Progenitor cell of endocrine pancreas (in vitro differentiated cells): ENCODE measurements at places on chromosomes 2 and 18. TPM values are rescaled to one million over a fixed set of nuclear protein-coding genes. Genes with fewer than 3 reads are reported as not detected.
A peak's percentile ranks its signal among the peaks of the same experiment; 100 is the strongest.

DNA sequence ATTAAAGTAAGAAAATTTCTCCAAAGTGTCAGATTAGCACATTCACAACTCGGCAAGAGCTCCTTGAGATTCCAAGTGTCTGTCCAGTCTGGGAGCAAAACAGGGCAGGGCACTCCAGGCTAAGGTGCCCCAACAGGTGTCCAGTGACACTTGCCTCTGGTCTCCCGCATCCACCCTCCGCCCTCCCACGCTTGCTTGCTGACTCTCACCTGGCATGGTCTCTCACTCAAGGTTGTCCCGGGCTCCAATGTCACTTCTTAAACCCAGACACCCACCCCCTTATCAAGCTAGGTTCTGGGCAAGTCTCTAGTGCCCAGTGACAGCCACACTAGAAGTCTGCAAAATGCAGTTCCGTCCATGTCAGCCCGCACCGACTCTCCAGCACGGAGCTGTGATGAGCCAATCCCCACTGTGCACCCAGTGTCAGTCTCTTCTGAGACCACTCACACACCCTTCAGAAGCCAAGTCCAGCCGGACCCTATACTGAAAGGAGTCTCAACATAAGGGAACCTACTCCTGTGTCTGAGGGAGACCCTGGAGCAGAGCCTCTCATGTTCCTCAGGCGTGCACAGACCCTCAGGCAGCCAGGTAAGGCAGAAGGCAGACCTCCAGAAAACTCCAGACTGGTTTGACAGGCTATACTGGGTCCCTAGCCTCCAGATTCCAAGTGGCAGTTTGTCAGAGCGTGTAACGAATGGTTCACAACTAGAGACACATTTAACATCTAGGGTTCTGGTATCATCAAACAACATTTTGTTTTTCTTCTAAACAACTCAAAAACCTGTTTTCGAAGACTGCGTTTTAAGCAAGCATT, 45.6 kb downstream of the HDLBP start:
- H3K4me3 ChIP-seq, result peak overlapping the region; percentile 89
- no peak for DNase-seq
- no peaks in the 10 kb centered on the region for H3K27me3 ChIP-seq
- H3K27ac ChIP-seq, result no peak overlapping the region

DNA sequence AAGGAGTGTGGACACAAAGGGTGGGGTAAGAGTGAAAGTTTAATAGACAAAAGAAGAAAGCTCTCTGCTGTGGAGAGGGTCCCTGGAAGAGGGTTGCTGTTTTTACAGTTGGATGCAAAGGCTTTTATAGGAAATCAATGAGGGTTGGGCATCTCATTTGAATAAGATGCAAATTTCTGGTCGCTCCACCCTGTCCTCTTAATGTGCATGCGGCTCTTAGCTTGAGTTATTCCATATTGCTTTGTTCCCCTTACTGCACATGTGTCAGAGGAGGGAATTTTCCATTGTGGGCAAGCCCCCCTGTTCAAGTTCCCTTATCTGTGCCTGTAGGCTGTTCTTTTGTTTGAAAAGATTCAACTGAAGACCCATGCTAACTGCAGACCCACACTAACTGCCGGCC, 326.5 kb downstream of the BCL11A start:
- no peak for DNase-seq
- H3K4me1 ChIP-seq, result no peaks in the 10 kb centered on the region
- no peaks in the 10 kb centered on the region for H3K27me3 ChIP-seq
- H3K4me3 ChIP-seq, result no peak overlapping the region

DNA sequence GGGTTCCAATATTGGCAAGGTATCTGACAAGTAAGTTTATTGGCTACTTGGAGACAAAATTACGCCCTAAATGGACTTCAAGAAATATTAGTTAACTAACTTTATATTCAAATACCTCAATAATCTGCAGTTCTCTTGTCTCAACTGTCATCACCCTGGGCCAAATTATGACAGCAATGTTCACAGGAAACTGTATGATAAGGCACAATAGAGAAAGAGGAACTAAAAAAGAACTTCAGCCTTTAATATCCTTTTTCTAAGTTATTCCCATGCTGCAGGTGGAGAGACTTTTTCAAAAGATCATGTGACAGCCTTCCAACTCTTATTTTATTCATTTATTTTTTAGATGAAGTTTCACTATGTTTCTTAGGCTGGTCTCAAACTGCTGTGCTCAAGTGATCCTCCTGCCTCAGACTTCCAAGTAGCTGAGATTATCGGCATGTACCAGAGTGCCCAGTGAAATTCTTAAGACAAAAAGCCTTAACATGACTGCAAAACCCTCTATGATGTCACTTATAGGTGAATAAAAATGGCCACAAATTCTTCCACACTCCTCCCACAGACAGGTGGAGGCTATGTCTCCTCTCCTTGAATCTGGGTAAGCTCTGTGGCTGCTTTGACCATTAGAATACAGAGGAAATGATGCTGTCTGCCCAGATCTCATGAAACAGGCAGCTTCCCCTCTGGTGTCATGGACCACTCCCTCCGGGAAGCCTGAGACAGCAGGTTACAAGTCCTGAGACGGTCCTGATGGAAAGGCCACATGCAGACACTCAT, 211.0 kb downstream of the TGIF1 start:
- H3K27ac ChIP-seq, result no peak overlapping the region
- H3K4me3 ChIP-seq, result no peak overlapping the region
- no peaks in the 10 kb centered on the region for H3K27me3 ChIP-seq
- no peak for DNase-seq
- H3K36me3 ChIP-seq, result no peaks in the 10 kb centered on the region

DNA sequence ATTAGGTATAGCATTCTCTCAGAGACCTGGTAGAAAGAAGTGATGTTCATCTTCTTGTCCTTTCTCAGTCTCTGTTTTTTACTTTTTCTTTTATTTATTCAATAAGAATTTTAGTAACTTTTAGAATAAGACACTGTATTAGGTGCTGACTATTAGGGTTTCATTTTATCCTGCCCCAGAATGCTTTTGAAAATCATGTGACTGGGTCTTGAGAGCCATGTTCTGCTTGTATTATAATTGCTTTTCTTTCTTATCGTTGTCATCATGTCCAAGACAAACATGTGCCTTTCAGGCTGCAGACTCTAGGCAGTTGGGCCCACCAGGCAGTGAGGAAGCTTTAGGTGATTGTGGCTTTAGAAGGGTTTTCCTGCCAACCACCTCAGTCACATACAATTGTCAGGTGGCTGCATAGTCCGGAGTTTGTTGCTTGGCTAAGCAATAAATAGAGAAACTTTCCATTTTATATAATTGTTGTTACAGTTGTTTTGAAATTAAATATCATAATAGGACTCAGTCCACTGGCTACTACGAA, 15.1 kb downstream of the GRHL1 start:
- H3K4me1 ChIP-seq, result peaks cover 1% of the 10 kb centered on the region
- no peak for DNase-seq
- H3K27ac ChIP-seq, result no peak overlapping the region
- peaks cover 20% of the 10 kb centered on the region for H3K36me3 ChIP-seq
- H3K27me3 ChIP-seq, result no peaks in the 10 kb centered on the region
- no peak overlapping the region for H3K4me3 ChIP-seq

DNA sequence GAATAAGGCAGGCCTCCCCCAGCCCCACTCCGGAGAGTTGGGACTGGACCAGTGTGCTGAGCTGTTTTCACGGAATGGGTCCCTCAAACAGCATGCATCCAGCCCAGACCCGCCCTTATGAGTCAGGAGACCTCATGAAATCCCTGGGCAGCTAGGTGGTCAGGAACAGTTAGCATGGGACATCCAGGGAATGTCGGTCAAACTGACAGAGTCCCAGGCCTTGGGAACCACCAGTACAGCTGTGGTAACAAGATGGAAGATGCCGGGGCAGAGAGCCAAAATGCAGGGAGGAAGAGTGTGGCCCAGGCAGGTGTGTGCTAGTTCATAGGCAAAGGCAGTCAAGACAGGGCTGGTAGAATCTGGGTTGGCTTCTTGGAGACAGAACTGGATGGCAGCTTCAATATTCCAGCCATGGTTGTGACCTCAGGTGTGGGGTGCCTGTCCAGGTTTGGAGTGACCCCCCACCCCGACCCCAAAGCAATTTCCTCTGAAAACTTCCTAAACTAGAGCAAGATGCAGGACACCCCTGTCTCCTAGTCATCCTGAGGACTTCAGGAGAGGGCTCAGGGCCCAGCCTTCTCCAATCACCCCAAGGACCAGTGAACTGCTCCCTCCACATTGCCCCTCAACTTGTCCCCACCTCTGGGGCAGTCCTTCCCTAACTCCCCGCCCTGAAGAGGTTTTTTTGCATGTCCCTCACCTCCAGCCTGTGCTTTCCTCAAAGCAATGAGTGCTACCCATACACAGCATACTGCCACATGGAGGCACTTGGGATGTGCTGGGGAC, 46.5 kb downstream of the KCNIP3 start:
- H3K27me3 ChIP-seq, result peaks cover 80% of the 10 kb centered on the region
- DNase-seq, result no peak
- no peak overlapping the region for H3K4me3 ChIP-seq
- no peak overlapping the region for H3K27ac ChIP-seq

The RAB12 gene
- 15.4 and 18.6 TPM in 2 replicates for total RNA-seq

DNA sequence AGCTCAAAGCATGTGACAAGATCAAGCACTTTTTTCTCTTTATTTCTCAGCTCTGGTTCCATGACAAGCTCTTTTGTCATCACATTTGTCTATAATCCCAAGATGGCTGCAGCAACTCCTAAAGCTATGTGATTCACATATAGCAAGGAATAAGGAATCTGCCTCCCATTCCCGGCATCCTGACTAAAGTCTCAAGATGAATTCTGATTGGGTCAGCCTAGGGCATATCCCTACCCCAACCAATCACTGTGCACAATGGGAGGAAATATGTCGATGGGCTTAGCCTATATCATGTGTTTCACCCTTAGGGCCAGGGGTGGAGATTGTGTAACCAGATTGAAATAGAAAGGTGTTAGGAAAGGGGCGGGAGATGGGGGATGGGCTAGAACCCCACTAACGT, 23.1 kb upstream of the COLEC12 start:
- peaks cover 21% of the 10 kb centered on the region for H3K4me1 ChIP-seq
- no peaks in the 10 kb centered on the region for H3K27me3 ChIP-seq
- no peak overlapping the region for H3K4me3 ChIP-seq
- no peak overlapping the region for H3K27ac ChIP-seq
- DNase-seq, result no peak
- H3K36me3 ChIP-seq, result no peaks in the 10 kb centered on the region

DNA sequence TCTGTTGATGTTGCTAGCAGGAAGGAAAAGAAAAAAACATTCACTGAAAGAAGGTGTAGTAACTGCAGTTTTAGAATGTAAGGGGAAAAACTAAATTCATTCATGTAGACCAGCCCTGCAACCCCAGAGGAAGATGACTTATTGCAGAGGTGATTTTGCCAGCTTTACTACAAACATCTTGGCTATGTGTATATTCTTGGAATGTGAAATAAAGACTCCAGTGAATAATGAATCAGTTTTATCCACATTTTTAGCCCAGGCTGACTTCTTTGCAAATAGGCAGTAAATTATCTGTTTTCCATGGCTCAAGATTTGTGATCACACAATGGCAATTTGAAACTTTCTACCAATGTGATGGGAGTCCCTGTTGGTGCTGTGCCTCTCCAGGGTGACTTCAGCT, 206.1 kb upstream of the SETBP1 start:
- H3K27ac ChIP-seq, result no peak overlapping the region
- no peaks in the 10 kb centered on the region for H3K4me1 ChIP-seq
- no peaks in the 10 kb centered on the region for H3K27me3 ChIP-seq
- no peak overlapping the region for H3K4me3 ChIP-seq

DNA sequence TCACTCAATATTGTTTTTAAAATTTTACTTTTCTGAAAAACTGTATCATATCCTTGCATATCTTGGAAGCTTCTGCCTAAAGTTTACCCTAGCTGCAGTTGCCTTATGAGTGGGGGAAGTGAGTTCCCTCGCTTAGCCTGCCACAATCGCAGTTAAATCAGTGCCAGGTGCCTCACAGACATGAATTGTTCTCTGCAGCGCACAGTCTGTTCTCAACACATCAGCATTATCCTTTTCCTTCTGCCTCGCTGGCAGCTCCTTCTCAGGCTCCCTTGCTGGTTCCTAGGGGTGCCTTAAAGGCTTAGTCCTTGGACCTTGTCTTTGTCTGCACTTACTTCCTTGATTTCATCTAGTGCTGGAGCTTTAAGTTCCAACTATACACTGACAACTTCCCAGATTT, 132.8 kb downstream of the TTC27 start:
- peaks cover 13% of the 10 kb centered on the region for H3K36me3 ChIP-seq
- no peak overlapping the region for H3K4me3 ChIP-seq
- H3K27me3 ChIP-seq, result no peaks in the 10 kb centered on the region
- H3K27ac ChIP-seq, result no peak overlapping the region
- no peak for DNase-seq

DNA sequence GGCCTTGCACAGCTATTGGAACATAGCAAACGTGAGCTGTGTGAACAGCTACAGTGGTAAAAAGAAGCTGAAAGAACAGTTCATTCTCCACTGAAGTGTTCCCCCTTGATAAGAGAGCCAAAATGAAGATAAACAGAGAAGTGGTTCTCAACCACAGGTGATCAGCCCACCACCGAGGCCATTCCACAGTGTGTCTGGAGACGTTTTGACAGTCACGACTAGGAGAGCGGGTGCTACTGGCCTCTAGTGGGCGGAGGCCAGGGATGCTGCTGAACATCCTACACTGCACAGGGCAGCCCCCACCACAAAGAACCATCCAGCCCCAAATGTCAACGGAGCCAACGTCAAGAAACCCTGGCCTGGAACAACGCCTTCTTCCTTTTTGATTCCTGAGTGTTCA, 38.4 kb downstream of the ADCY3 start:
- DNase-seq, result no peak
- H3K4me1 ChIP-seq, result peaks cover 2% of the 10 kb centered on the region
- no peaks in the 10 kb centered on the region for H3K36me3 ChIP-seq
- H3K4me3 ChIP-seq, result no peak overlapping the region
- H3K27me3 ChIP-seq, result no peaks in the 10 kb centered on the region
- H3K27ac ChIP-seq, result no peak overlapping the region

GRCh38 chr2:56121995-56122394, 61.8 kb upstream of the CCDC85A start:
- H3K4me1 ChIP-seq, result peaks cover 19% of the 10 kb centered on the region
- H3K27me3 ChIP-seq, result peaks cover 5% of the 10 kb centered on the region
- H3K4me3 ChIP-seq, result no peak overlapping the region
- no peaks in the 10 kb centered on the region for H3K36me3 ChIP-seq

DNA sequence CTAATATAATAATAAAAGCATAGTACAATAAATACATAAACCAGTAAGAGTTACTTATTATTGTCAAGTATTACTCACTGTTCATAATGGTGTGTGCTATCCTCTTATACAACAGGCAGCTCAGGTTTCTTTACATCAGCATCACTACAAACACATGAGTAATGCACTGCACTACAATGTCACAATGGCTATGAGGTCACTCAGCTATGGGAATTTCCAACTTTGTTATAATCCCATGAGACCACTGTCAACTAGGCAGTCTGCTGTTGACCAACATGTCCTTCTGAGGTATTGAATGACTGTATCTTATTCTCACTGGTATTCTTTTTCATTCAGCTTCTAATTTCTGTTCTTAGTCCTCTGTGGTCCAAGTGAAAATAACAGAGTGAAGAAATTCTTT, 250.4 kb upstream of the DSEL start:
- no peak for DNase-seq
- H3K27ac ChIP-seq, result no peak overlapping the region
- H3K4me1 ChIP-seq, result no peaks in the 10 kb centered on the region
- no peaks in the 10 kb centered on the region for H3K36me3 ChIP-seq

The ATP6V1B1 gene
- total RNA-seq, result not detected in 2 replicates

The FBXO48 gene
- 1.2 and 1.5 TPM in 2 replicates for total RNA-seq

The MOGAT1 gene
- 0.74 and 0.98 TPM in 2 replicates for total RNA-seq

- H3K4me3 ChIP-seq, result peak overlapping the region; percentile 73
- DNase-seq, result no peak
- H3K27ac ChIP-seq, result peak overlapping the region; percentile 91
- no peaks in the 10 kb centered on the region for H3K36me3 ChIP-seq
- peaks cover 15% of the 10 kb centered on the region for H3K4me1 ChIP-seq
Observed at GRCh38 chr2:11154016-11154922, 998 bp upstream of the SLC66A3 start.
